Spinal cord (tissue), 10 donors: ENCODE measurements at places on chromosomes 11 and 22. TPM values are rescaled to one million over a fixed set of nuclear protein-coding genes. Genes with fewer than 3 reads are reported as not detected.

The IRAG1 gene
- total RNA-seq: 13.8 TPM

The JHY gene
- total RNA-seq: 14.8 TPM

The SMIM38 gene
- 1.2 TPM for total RNA-seq

The CSF2RB gene
- 1.9 TPM for total RNA-seq

The PHF21B gene
- total RNA-seq: 3.3 TPM

The IL10RA gene
- total RNA-seq: 6.3 TPM

The CATSPER1 gene
- not detected for total RNA-seq

The MUC5AC gene
- total RNA-seq: not detected

The CNTN5 gene
- total RNA-seq: 13.2 TPM

The ACER3 gene
- total RNA-seq: 48.3 TPM

The MS4A4A gene
- 9.0 TPM for total RNA-seq

DNA sequence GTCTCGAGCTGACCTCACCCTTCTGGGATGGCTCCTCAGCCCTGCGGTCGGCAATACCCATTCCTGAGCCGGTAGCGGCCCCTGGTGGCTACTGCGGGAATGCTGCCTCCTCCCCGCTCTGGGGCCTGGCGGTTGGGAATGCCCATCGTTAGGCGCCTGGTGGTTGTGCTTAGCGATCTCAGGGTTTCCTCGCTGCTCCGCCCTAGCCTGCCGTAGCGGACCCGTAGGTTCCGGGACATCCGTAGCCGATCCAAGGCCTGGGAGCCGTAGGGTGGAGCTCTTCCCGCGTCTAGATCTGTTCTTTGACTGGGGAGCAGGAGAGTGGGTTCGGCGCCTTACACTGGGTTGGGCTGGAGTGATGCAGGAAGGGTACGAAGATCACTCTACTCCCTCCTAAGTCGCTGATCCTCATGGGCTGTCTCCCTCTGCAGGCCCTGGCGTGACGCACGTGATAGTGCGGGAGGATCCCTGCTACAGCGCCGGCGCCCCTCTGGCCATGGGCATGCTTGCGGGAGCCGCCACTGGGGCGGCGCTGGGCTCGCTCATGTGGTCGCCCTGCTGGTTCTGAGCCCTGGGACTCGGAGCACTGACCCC, 14.8 kb downstream of the PLEKHB1 start:
- DNase-seq: peak; percentile 76

GRCh38 chr11:106457727-106458126, 380.3 kb downstream of the AASDHPPT start:
- DNase-seq: no peak

- DNase-seq: no peak
These were observed 2.4 kb upstream of the SCGB2A2 start for GRCh38 chr11:62267576-62267975.

DNA sequence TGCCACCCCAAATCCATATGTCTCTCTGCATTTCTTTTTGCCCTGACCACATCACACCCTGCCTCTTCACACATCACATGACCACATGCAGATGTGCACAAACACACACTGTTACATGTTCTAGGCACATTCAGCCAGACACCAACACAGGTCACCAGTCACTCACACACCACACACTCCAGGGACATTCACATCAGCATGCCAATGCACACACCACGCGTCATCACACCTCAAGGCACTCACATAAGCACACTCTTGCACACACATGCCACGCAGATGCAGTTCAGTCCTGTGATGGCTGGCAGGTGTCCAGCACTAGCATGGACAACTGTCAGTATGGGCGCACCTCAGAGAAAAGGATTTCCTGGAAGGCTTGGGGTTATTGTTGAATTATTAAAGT, 77.0 kb upstream of the MYOD1 start:
- DNase-seq: no peak

DNA sequence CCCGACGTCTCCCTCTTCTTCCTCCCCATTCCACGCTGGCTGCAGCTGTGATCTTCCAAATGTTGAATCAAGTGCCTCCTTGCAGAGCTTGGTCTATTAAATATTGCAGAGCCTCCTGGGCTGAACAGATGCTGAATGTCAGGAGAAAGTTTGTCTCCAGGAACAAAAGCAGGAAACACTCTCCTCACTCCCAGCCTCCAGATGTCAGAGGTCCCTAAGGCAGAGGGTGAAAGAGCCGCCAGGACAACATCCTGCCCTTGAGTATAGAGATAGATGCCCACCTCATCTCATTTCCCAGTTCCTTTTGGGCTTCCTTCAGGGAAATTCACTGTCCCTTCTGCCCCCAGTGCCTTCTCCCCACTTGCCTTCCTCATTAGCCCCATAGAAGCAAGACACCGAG, 40.8 kb upstream of the IGSF9B start:
- DNase-seq: no peak

- DNase-seq: no peak
These were observed at the start of gene CASP4 for GRCh38 chr11:104968355-104968855. TSS of gene CASP4 (minus strand) at chr11:104968574. CDS start at chr11:104968525, 49 bp downstream.

DNA sequence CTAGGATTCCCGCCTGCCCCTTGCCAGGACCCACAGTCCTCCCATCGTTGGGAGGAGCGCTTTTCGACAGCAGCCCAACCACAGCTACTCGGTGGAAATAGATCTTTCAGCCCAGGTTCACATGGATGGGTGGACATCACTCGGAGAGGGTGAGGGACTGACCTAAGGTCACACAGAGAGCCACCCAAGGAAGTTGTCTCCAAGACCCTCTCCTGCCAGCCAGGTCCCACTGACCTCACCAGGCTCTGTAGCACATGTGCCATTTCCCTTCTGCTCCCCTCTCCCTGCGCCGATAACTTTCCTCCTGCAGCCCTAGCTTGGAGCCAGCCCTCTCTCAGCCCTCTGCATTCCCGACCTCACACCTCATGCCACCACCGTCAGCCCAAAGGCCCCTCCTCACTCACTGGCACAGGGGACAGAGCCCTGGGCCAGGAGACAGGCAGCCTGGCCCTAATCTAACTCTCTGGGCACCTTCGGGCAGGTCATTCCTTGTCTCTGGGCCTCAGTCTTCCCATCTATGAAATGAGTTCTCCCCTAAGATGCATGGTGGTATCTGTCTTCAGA, 4.7 kb downstream of the KCNJ4 start:
- no peak for DNase-seq

DNA sequence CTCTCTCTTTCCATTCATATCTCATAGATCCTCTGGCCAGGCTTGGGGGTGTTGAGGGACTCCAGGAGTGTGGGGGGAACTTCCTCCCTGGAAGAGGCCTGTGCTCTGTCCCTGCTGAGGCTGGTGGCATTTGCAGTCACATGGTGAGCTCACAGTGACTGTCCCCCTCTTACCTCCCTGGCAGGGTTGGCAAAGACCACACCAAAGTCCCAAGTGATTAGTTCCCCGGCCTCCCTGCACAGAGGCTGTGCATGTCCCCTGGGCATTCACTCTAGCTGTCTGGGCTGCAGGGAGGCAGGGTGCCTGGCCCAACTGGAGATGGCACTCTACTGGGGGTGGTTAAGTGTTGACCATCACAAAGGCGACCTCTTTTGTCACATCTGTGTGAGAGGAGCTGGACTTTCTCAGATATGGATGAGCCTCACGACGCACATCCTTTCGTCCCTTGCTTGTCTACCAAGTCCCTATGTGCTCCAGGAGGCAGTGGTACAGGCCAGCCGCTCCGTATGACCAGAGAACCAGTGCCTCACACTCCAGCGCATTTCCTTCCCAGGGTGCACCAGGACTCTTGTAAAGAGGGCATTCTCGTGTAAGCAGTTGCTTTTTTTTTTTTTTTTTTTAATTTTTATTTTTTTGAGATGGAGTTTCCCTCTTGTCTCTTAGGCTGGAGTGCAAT, 8.8 kb downstream of the TANGO2 start:
- no peak for DNase-seq

- no peak for DNase-seq
These were observed 25.8 kb upstream of the RASSF10 start for GRCh38 chr11:12983336-12983735.

DNA sequence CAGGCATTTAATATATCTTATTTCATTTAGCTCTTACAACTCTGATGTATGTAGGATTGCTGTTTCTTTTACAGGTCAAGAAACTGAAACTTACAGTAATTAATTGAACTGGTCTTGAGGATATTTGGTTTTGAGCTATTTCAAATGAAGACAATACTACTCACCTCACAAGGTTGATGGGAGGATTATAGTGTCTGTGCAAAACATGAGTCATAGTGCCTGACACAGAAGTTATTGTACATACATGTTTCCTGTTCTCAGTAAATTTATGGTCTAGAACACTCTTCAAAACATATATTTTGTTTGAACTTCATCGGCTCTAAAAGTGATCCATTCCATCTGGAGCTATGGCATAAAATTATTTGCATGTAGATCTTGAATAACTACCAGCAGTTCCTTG, 61.9 kb downstream of the CECR2 start:
- no peak for DNase-seq
